ENCODE measurements at places on chromosomes 2 and 18.

- DNase-seq: no peak
Observed at GRCh38 chr2:193810533-193810932, 1615.8 kb upstream of the TMEFF2 start.

GRCh38 chr2:184449760-184450159 lies 148.6 kb upstream of the ZNF804A start:
- no peak for DNase-seq

GRCh38 chr2:177429688-177430325 lies 37.2 kb downstream of the AGPS start:
- no peak for DNase-seq

- no peak for DNase-seq
Observed at GRCh38 chr2:11962707-11963328, 216.4 kb downstream of the LPIN1 start.

DNA sequence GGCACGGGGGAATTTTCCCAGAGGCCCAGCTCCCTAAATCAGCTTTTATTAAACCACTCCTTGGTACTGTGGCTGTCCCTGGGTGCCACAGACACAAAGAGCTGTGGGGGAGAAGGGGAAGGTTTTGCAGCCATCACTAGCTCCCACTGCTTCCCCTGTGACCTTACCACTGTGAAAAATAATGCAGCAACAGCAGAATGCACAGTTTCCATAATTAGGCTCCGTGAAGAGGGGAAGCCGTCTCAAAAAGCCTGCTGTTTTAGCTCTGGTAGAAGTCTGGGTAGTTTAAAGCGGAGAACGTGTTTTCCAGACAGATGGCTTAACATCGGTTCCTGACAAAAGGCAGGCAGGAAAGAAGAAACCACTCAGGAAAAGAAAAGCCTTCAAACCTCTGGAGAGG lies 27.5 kb upstream of the CAB39 start:
- DNase-seq: no peak

GRCh38 chr2:37858400-37858711 lies 66.7 kb upstream of the RMDN2 start:
- DNase-seq: no peak

- DNase-seq: no peak
Observed at GRCh38 chr18:73782405-73782804, 365.2 kb downstream of the FBXO15 start.

DNA sequence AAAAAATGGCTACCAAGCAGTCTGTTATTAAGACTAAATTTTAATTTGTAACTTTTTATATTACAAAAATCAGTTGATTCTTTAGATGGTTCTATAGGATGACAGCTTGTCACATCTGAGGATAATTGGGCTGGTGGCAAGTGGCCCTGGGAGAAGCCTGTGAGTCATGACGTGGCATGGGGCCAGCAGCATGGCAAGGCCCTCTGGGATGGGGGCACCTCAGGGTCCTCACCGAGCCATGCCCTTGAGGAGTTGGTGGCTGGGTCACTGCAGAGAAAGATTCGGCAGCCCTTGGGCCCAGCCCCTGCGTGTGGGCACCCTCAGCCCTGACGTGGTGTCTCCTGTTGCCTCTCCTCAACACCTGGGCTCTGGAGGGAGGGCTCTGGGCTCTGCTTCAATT lies 49.7 kb downstream of the STK25 start:
- no peak for DNase-seq

Measured in stimulated activated naive CD8-positive, alpha-beta T cell treated with anti-CD3 and anti-CD28 coated beads, Interleukin-15, Interleukin-2, amounts not matched to agents 100 U/mL and 50 U/mL, for 24 hours (primary cell).